ENCODE measurements at places on chromosomes 2 and 18. TPM values are rescaled to one million over a fixed set of nuclear protein-coding genes. Genes with fewer than 3 reads are reported as not detected.

DNA sequence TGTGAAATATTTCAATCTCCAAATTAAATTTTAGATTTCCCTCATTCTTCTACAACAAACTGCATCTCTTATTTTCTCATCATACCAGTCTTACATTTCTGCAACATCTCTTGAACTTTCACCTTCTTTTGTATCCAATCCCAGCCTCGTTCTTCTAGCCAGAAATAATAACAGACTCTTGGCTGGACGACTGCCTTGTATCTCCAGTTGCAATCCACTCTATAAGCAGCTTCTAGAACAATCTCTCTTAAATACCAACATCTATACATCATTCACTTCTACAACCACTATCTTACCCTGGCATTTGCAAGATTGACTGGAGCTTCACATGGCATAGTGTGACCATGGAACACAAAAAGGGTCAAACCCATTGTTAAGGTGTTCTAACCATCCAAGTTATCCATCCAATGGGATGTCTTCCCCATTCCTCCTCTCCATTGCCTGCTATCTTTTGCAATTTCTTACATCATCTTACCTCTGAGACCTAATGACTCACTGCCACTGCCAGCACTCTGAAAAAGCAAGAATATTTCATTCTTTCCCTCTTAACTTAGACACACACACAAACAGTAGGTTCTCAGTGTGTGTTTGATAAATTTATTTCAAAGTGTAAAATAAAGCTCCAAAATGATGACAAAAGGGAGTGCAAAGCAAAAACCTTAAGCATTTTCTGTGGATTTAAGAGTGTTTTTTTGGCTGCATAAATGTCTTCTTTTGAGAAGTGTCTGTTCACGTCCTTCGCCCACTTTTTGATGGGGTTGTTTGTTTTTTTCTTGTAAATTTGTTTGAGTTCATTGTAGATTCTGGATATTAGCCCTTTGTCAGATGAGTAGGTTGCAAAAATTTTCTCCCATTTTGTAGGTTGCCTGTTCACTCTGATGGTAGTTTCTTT is 145.6 kb downstream of the METTL4 start:
- DNase-seq, result no peak

GCG gene
- total RNA-seq, result not detected

MC4R gene
- total RNA-seq, result not detected

- no peak for DNase-seq
Observed at GRCh38 chr2:168678153-168678853, 124.1 kb upstream of the NOSTRIN start.

MPP4 gene
- not detected for total RNA-seq

PXDN gene
- 3.6 TPM for total RNA-seq

GRCh38 chr2:67945940-67946339 is 116.9 kb downstream of the C1D start:
- DNase-seq, result no peak

DNA sequence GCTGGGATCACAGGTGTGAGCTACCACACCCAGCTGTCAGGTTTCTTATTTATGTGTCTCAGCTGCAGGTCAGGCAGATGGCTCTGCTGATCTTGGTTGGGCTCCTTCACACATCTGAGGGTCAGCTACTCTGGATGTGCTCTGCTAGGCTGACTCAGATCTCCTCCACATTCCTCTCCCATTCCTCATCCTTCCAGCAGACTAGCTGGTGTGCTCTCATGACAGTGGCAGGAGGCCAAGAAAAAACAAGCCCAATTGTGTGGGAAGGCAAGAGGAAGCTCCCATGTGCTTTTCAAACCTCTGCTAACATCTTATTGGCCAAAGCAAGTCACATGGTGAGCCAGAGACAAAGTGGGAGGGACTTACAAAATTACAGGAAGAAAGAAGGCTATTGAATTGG is 11.7 kb upstream of the MSH6 start:
- DNase-seq, result no peak

- no peak for DNase-seq
Observed at GRCh38 chr2:65020943-65021528, 31.8 kb downstream of the SLC1A4 start.

DNA sequence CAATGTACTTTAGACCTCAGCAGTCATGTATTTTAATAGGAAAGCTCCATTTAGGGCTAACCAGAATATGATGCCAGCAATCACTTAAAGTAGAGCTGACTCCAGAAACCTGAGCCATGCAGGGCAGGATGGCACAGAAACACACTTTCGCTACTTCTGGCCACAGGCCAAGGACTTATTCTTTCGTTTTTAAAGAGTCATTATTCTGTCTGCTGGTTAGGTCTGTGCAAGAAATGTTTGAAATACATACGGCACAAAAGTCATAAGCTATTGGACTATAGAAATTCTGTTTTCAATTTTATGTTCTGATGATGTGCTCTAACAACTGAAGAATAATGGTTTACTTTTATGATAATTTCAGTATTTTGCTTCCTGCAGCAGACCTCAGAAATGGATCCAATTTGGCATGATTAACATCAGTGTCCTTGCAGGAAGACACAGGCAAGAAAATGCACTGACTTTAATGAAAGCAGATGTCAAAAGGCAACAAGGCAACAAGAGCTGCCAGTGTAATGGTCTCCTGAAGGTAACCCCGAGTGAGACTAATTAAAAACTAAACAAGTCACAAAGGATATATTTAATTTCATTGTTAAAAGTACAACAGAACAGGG is 114.4 kb upstream of the CHRNA1 start:
- no peak for DNase-seq

DNA sequence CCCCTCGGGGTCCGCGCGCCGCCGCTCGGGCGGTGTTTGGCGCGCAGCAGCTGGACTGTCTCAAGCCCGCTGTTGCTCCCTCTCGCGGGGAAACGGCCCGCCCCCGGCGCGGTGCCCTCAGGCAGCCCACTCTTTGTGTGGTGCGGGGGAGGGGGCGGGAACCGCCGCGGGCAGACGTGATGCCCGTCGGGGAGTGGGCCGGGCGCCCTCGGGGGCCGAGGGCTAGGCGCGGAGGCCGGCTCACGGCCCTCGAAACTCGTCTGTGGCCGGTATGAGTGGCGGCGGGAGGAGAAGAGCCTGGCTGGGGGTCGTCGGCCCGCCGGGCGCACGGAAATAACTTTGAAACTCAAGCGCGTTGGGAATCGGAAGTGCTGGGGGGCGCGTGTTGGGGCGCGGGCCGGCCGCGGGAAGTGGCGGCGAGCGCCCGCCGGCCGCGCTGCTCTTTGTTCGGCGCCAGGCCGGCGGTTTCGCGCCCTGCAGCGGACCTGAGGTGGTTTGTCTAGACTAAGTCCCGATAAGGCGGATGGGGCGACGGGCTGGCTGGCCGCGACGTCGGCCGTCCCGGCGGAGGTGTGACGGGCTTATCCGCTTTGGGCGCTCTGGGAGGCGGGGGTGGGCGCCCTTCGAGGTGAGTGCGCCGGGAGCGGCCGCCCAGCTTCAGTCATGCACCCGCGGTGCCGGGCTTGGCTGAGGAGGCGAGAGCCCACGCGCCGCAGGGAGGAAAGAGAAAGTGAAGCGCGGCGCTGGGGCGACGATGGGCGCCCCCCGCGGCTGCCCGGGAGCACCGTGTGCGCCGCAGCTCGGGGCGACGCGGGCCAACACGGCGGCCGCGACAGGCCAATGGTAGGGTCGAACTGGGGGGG is 679 bp downstream of the PTMA start:
- peak; percentile 76 for DNase-seq

DNA sequence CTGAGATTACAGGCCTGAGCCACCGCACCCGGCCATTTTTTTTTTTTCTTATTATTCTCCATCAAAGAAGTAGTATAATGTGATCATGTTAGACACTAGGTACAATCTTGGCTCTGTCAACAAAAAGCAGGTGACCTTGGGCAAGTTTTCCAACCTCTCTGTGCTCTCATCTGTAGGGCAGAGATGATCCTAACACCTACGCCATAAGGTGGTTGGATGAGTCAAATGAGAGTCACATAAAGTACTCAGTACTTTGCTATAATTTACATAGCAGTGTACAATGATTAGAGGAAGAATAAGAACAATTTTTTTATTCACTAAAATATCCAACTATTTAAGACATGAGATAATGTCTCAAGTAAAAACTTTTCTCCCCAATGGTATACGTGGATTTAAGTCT is 128.6 kb downstream of the TGIF1 start:
- DNase-seq, result no peak
